ENCODE measurements at places on chromosomes 16 and 17.
A peak's percentile ranks its signal among the peaks of the same experiment; 100 is the strongest.

- ATAC-seq: no peak
Measured at GRCh38 chr16:4370570-4371356, 885 bp upstream of the VASN start.

- ATAC-seq: no peak
Measured at GRCh38 chr17:81067391-81067811, 32.5 kb downstream of the BAIAP2 start.

DNA sequence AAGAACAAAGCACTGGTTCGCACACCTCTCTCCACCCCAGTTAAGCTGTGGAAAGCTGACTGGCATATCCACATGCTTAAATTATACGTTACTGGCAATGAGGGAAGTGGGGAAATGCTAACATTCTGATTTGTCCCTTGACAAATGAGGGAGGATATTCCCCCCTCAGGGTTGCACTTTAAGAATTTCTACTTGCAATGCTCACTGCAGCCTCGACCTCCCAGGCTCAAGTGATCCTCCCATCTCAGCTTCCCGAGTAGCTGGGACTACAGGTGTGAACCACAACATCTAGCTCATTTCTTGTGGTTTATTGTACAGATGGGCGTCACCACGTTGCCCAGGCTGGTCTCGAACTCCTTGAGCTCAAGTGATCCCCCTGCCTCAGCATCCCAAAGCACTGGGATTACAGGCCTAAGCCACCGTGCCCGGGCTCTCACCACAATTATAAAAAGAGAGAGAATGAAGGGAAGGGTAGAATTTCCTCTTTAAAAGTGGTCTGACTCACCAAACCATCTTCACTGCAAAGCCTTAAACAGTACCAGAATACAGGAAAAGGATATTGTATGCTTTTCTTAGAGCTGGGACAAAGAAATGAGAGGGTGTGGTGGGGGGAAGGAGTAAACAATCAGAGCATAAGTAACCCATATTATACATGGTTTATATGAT, 38.9 kb downstream of the KANSL1 start:
- ATAC-seq: no peak

DNA sequence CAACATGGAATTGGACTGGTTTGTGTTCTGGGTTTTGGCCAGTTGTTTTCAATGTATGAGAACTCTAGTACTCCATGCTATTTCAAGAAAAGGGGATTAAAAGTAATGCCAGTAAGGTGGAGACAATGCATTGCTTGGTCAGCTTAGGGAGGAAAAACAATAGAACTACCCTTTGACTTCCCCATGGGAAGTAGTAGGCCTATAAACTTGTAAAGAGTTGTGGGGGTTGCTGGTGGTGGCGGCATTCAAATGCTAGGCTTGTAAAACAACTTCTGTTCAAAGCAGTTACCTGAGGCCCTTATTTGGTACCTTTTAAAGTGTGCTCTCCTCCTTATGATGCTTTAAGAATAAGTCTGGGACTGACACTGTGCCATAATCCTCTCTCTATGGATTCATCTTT, 9.4 kb downstream of the MAP3K3 start:
- ATAC-seq: no peak

DNA sequence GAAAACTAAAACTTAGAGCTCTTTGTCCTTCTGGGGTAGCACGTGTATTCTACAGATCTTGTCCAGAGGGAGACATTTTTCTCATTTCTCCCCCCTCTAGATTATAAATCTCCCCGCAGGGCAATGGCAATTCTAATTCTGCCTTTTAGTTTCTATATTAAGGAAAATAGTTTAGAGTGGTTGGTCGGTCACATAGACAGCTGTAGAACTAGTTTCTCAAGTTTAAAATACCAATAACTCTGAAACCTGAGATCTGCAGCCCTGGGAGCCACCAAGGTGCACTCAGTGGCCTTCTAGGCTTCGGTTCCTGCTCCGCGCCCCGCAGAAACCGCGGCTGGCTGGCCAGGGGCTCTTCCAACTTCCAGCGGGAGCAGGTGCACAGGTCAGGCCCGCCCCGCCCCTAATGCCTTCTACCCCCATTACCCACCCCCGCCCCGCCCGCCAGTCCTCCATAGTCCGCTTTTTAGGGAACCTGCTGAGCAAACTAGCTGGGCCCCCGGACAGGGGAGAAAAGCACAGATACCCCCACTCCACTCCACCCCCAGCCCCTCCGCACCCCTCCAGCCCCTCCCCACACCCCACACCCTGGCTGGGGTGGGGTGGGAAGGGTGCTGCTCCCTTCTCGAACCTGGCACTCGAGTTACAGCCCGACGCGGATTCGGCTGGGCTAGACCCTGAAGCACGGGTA, 431 bp downstream of the SLFN11 start:
- no peak for ATAC-seq

DNA sequence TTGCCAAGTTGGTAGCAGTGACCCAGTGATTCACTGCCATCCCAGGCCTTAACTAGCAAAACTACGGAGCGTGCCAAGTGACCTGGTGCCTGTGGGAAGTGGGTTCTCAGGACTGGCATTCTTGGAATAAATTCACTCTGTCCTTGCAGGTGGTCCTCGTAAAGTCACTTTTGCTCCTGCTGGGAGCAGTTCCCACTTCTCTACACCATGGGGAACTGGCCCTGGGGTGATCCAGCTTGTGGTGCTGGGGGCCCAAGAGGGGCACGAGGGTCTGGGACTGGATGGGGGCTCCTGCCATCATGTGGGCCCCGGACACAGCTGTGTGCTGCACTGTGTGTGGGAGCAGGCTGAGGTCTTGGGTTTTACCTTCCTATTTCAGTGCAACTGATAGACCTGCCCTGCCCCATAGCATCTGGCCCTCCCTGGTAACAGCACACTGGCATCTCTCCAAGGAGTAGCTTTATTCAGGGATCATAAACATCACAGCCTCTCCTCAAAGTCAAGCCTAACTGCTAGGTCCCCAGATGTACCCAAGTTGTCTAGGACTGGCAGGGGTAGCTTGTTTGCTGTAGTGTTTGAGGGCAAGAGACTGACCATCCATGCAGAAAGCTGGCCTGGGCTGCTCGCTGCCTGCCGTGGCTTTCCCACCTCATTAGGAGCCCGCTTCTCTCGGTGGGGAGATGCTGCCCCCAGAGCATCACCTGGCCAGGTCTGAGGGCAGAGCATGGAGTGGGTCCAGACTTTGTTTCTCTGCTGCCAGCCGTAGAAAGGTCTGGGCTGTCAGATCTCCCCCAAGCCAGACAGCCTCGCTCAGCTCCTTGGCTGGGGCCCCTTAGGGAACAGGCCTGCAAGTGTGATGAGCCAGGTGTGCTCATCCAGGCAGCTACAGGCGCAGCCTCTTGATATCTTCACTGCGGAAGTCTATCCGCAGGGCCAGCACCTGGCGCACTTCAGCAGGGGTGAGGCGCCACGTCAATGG, 26.0 kb downstream of the FCSK start:
- ATAC-seq: no peak

DNA sequence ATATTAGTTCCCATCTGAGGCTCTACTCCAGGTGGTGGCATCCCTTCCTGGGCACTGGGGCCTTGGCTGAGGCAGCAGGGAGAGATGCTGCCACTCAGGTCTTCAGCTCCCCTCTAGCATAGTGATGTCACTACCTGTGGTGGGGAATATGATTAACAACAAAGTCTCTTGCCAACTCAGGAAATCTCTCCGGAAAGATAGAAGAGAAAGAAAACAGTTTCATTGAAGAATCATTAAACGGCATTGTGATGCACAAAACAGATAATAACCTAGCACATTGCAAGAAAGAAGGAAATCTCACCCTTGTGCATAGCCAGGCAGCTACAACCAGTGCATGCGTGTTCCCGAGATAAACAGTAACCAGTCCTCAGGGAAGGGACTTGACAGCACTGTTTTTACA, 12.2 kb upstream of the ZNF267 start:
- no peak for ATAC-seq

GRCh38 chr16:74113545-74113944, 183.1 kb upstream of the PSMD7 start:
- no peak for ATAC-seq

- ATAC-seq: peak; percentile 94
Measured at GRCh38 chr16:4288148-4288921, 15.5 kb upstream of the TFAP4 start.

- ATAC-seq: no peak
Measured at GRCh38 chr17:29048440-29049368, 5.8 kb downstream of the PIPOX start.

DNA sequence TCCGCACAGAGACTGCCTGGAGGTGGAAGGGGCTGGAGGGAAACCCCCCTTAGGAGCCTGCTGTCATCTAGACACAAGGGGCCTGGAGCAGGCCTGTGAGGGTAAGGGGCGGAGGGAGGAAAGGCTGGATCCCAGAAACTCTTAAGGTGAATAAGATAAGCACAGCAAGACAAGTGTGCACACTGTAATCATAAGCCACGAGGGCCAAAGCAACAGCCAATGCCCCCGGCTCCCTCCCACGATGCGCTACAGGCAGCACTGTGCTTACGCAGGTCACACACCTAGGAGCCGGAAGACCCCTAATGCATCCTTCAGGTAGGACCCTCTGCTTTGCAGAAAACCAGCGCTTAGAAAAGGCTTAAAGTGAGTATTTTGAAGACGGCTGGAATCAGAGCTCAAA, 24.6 kb downstream of the ZFHX3 start:
- ATAC-seq: no peak

- no peak for ATAC-seq
Measured at GRCh38 chr17:74599023-74599399, 6.9 kb upstream of the CD300LD start.

DNA sequence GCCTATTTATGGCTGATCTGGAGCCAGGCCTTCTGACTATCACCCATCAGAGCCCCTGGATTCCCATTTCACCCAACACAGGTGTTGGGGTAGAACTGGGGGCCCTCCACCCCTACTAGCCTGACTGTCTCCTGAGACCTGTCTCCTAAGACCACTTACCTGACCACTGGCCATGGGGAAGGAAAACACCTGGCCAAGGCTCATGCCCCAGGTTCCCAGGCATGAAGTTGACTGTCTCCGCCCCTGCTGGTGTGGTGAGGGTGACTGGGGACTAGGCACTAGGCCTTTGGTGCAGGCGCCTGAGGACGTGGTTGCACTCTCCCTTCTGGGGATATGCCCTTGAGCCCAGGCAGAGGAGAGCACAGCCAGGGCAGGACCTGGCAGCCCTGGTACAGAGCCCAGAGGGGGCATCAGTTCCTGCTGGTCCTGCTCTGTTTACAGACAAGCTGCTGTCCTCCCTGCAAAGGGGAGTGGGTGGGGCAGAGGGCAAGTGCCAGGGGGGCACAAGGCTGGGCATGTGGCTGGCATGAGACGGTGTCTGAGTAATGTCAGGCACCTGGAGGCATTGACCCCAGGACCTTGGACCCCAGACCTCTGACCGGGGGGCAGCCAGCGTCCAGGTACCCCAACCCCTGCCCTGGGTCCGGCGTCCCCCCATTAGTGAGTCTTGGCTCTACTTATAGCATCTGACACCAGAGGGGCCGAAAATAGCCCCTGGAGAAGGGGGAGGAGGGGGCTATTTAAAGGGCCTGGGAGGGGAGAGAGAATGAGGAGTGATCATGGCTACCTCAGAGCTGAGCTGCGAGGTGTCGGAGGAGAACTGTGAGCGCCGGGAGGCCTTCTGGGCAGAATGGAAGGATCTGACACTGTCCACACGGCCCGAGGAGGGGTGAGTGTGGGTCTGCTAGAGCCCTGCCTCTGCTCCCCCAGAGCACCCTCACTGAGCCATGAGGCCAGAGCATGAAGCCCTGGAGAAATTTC, at the start of gene TCAP:
TCAP (plus strand) TSS at position 769 of the 981 bp plus-strand sequence; CDS start at position 780, 11 bp downstream.
- no peak for ATAC-seq

GRCh38 chr16:68117884-68118283, 32.7 kb downstream of the NFATC3 start:
- ATAC-seq: no peak

- no peak for ATAC-seq
Measured at GRCh38 chr17:61474235-61474927, 22.2 kb downstream of the TBX4 start.

- ATAC-seq: no peak
Measured at GRCh38 chr16:89598199-89598598, 15.2 kb upstream of the DPEP1 start.

GRCh38 chr16:85307552-85308364, 195.5 kb upstream of the CIBAR2 start:
- no peak for ATAC-seq

- ATAC-seq: no peak
Measured at GRCh38 chr16:12314653-12315185, 338.2 kb downstream of the SNX29 start.

DNA sequence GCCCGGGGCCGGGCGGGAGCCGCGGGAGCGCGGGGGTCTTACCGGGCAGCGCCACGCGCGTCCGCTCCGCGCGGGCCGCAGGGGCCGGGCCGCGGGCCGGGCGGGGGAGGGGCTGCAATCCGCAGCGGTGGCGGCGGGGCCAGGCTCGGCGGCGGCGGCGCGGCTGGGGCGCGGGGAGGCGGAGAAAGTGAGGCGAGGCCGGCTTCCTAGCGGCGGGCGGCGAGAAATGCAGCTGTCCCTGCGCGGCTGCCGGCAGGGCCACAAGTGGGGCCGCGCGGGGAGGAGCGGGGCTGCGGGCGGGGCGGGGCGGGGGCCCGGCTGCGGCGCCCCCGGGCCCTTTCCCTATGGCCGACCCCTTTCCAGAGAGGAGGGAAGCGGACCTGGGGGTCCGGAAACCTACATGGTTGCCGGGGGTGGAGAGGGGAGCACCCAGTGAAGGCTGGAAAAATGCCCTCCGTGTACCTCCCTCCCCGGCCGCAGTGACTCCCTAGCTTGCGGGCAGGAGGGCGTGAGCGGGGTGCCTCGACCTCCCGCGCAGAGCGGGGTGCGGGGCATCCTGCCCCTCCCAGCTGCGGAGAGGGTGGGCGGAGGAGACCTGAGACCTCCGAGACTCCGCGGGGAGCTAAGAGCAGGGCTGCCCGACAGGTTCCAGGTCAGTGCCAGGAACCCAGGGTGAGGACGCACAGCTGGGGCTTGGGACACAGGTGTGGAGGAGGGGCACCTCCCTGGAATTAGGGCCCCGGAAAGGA, at the start of gene CUEDC1:
CUEDC1 (minus strand) TSS at position 230 of the 749 bp plus-strand sequence. CDS start 69,848 bp downstream, outside the sequence.
- peak; percentile 69 for ATAC-seq

GRCh38 chr16:58264961-58265479, 29.8 kb downstream of the PRSS54 start:
- ATAC-seq: peak; percentile 63

- no peak for ATAC-seq
Measured at GRCh38 chr16:1656808-1657617, 21.1 kb upstream of the JPT2 start.

DNA sequence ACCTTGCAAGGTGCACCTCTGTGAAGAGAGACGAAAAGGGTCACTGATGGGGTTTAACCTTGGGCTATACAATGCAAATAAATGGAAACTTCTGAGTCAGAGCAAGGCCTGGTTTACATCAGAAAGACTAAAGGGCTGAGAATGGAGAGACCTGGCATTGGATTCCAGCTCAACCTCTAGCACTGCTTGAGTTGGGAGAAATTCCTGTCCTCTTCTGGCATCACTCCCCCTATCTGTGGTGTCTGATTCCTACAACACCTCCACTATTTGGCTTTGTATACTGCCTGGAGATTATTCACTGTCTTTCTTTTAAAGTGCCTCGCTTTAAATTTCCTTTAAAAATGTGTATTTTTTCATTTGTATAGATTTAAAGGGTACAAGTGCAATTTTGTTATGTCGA, 68.8 kb downstream of the GPR139 start:
- no peak for ATAC-seq

GRCh38 chr16:31246296-31246695, 13.5 kb upstream of the ITGAM start:
- no peak for ATAC-seq
